ENCODE measurements at places on chromosomes 12 and 14.

DNA sequence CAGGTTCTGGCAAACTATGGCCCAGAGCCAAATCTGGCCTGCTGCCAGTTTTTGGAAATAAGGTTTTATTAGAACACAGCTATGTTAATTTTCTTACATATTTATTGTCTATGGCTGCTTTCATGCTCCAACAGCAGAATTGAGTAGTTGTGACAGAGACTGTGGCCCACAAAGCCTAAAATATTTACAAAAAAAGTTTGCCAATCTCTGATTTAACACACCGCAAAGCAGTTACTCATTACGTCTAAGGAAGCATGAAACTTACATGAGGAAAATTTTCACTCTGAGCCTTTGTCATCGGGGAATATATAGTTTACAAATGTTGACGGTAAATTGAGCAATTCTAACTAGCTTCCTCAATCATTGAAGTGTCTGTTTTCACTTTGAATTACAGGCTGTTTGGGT lies 96.5 kb downstream of the UNC79 start:
- no peak for DNase-seq

- no peak for DNase-seq
Measured at GRCh38 chr14:37587881-37588666, 7.0 kb downstream of the FOXA1 start.

GRCh38 chr12:124150168-124150567 lies 144.7 kb upstream of the RFLNA start:
- DNase-seq = no peak

- no peak for DNase-seq
Measured at GRCh38 chr12:2690348-2691005, 104.3 kb upstream of the FKBP4 start.

GRCh38 chr14:74938531-74939495 lies 15.8 kb upstream of the RPS6KL1 start:
- no peak for DNase-seq

DNA sequence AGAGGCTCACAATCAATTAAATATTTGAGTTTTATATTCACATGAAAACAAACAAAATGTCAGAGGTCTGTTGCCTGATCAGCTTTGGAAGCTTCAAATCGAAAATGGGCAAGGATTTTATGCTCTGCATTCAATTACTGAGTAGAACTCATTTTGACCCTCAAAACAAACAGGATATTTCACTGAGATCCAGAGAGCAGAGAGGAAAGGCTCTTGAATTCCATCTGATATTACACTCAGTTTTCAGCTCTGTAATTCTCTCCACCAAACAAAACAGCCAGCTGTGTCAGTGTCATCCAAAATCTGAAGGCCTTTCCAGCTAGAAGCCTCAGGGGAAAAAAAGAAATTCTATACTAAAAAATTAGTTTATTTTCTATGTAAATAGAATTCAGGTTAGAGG lies 128.6 kb upstream of the FLRT2 start:
- DNase-seq = no peak

- DNase-seq = no peak
Measured at GRCh38 chr14:38824706-38825105, 278.3 kb downstream of the SEC23A start.

DNA sequence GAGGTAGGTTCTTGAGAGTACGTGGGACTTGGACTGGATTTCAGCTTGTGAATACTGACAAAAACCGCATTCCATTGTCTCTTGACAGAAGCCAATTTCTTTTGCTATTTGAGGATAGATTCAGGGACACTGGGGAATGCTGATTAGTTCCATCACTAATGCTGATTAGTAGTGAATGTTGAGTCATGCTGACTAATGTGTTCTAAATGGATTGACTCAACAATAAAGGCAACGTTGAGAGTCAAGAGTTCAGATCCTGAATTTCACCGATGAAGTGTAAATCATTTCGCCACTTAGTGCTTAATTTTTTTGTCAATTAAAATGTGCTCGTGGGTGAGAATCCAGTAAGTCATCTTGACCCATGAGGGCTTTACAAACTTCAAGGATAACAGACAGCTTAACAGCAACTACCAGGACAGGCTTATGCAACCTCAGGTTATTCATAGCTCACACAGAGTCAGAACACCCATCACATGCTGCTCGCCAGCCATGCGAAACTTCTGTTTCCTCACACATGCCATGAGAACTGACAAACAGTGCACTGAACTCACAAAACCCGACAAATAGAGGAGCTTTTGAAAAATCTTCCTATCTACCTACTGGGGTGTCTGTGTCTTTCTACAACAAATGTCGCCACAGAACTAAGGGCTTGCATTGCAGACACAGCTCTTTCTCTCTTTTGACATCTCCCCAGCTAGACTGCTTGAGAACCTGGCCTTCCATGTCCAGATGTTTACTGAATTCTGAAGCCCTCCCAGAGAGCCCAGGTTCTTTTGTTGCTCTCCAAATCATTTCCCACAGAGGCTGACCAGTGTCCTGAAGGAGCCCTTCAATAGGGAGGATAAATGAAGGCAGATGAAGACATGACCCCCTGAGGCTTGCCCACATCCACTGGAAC lies 316.4 kb downstream of the ZFP36L1 start:
- DNase-seq = no peak

- no peak for DNase-seq
Measured at GRCh38 chr14:69612014-69612782, 802 bp downstream of the SUSD6 start.

- no peak for DNase-seq
Measured at GRCh38 chr14:39433452-39433813, 1.2 kb upstream of the FBXO33 start.

GRCh38 chr14:74660167-74660566 lies 48.1 kb upstream of the LTBP2 start:
- no peak for DNase-seq

DNA sequence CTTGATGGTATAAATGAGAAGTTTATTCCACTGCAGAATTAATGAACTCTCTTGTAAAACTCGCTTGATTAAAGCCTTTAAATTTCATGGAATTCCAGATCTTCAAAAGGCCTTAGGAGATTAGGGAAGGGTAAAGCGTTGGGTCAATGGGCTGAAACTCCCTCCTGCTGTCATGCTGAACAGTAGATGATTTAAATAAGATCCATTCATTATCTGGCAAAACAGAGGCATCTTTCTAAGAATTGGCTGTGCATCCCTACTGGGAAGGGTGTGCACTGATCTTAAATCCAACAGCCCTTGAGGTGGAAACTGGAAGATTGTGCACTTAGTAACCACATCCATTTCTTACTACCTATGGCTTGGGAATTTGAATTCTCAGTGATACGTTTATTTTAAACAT lies 56.0 kb downstream of the PLCZ1 start:
- no peak for DNase-seq

GRCh38 chr12:6426882-6427671 lies 17.7 kb upstream of the CD27 start:
- DNase-seq = peak; percentile 64

- DNase-seq = no peak
Measured at GRCh38 chr12:92539110-92539749, 163.6 kb upstream of the PLEKHG7 start.

DNA sequence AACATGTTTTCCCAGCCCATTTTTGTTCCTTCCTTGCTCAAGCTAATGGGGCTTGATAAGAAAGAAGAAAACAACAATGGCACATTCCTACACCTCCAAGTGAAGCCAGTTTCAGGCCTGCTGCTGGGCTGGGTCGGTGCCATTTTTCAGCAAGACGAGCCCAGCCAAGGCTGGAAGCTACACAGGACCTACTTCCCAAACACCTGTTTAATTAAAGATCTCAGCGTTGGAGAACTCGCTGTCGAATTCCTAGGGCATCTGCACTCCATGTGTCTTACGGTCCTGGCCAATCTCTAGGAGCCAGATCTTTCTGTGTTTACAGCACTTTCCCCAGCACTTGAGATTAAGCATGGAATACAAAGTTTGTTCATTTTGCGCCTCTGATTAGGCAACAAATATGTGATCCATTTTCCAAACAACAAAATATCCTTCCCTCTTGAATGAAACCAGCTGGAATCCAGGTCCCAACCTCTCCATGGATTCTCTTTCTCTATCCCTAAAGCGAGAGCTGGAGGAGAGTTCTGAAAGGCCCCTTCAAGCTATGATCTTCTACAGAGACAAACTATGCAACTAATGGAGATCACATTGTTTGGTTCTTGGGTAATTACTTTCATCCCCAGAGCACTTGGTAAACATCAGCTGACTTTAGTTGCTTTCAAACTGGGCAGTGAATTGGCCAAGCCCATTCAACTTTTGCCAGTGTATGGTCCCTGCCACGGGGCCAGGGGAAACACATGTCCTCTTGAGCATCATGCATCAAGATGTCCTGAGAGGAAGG lies 34.3 kb upstream of the TC2N start:
- no peak for DNase-seq

DNA sequence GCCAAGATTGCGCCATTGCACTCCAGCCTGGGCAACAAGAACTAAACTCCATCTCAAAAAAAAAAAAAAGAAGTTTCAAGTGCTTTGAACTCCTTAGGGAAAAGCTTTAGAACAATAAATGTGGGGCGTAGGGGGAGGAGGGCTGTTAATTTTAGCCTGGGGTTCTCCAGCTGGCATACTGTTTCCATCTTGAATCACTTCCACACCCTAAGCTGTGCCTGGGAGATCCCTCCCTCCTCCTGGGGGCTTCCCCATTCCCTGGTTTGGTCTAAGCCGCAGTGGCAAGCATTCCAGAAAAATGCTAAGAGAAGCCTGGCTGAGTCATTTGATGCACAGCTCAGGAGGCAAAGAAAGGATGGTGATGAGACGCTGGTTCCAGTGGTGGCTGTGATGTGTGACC lies 2.3 kb upstream of the ZNF384 start:
- DNase-seq = no peak

- no peak for DNase-seq
Measured at GRCh38 chr12:104747330-104747729, 210.8 kb downstream of the SLC41A2 start.

GRCh38 chr14:104111301-104112112 lies 26.0 kb downstream of the ASPG start:
- DNase-seq = no peak

DNA sequence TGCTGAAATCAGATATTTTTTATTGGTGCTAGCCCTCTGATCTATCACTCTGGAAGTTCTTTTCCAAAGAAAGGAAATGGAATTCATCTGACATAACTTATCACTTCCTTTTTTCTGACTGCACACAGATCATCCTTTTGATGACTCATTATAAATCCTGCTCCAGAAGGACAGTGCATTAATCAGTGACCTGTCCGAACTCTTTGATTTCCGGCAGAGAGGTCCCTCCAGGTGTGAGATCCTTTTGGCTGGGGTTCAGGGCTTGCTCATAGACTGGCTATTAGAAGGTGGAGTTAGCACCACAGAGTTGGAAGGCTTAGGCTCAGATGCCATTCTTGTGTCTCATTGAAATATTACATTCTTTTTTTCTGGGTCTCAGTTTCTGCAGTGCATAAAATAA lies 328.2 kb downstream of the ZFP36L1 start:
- no peak for DNase-seq

DNA sequence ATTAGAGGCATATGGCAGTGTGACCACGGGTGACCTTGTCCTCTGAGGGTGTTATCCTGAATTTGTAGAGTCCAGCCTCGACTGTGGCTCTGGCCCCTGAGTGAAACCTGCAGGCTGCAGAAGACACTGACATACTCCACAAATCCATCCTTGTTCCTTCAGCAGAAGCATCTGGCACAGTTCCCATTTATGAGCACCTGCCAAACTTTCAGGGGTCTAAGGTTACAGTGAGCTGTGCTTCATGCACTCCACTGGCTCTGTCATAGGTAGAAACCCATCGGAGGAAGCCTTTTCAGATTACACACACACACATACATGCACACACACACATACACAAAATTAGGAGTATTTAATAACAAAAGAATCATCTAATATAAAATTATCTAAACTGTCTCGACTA lies 13.6 kb upstream of the NUAK1 start:
- DNase-seq = no peak

- no peak for DNase-seq
Measured at GRCh38 chr14:75306927-75307699, 28.5 kb downstream of the FOS start.

GRCh38 chr12:62629971-62630739 lies 163.5 kb downstream of the MON2 start:
- DNase-seq = no peak

DNA sequence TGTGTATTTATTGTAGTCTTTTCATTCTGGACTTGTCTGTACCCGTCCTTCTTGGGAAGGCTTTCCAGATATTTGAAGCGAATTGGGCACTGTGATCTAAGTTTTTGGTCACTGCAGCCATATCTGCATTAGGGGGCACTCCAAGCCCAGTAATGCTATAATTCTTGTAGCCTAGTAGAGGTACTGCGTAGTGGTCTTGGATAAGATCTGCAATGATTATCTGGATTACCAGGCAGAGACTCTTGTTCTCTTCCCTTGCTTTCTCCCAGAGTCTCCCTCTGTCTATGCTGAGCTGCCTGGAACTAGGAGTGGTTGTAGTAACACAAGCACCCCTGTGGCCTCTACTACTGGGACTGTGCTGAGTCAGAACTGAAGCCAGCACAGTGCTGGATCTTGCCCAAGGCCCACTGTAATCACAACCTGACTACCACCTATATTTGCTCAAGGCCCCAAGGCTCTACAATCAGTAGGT lies 30.0 kb downstream of the SLC38A2 start:
- peak; percentile 1 for DNase-seq

DNA sequence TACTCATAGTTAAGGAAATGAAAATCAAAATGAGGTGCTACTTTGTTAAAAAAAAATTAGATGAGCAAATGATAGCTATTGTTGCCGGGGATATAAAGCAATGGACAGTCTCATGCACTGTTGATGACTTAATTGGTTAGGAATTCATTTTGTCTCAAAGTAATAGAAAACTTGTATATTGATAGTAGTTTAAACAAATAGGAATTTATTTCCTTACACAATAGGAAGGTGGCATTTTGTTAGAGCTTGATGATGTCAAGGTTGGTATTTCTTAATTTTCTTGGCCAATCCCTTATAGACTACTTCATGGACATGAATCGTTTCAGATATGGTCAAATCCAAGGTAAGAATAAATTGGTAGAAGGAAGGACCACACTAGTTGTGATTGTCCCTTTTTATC lies 7.8 kb downstream of the PRPF39 start:
- no peak for DNase-seq

DNA sequence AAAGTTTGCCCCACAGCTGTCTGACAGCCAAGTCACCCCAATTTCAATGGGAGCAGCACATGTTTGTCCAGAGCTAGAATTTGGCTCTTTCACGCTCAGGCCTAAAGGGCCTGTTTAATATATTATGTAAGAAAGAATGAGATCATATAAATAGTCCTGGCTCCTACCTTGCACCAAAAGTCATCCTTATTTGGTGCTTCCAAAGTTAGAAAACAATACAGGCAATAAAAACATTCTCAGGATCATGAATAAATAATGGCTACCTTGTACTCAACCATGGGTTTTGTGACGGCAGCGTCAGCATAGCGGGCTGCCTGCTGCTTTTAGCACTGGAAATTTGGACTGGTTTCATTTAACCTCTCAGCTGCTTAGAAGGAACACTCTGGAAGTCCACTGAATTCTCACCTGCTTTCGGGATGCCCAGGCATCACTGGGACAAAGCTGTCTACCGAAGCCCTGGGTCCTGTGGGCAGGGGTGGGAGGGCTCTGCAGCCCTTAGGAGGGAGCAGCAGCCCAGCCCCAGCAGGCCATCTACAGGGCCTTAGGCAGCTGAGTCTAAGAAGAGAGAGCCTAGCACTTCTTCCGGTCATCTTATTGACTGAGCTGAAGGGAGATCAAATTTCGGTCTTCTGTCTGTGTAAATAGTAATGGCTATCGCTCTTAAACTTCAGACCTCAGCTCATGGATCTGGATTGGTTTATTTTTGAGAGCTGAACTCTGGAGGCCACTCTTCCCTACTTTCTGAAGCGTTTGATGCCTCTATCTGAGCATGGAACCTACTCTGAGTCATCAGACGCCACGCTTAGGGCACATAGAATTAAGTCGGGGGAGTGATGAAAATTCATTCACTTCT lies 106.5 kb downstream of the SAMD4A start:
- DNase-seq = no peak

Measured in activated naive CD4-positive, alpha-beta T cell (primary cell).